ENCODE measurements at places on chromosomes 2 and 18. TPM values are rescaled to one million over a fixed set of nuclear protein-coding genes. Genes with fewer than 3 reads are reported as not detected.

The MC5R gene
- polyA plus RNA-seq = not detected

- DNase-seq = peak; percentile 98
Measured at GRCh38 chr2:237413777-237414661, at the start of gene COL6A3. Gene COL6A3, minus strand, starts transcription at chr2:237414164. Its CDS starts 17,347 bp downstream, at chr2:237396817.

The DNER gene
- 2.0 TPM for polyA plus RNA-seq

The FAM124B gene
- polyA plus RNA-seq = 0.71 TPM

The HJURP gene
- 0.84 TPM for polyA plus RNA-seq

- DNase-seq = no peak
Measured at GRCh38 chr2:67839668-67840067, 223.1 kb downstream of the C1D start.

The HRH4 gene
- polyA plus RNA-seq = not detected

GRCh38 chr2:10039658-10040410, 3.5 kb upstream of the KLF11 start:
- DNase-seq = no peak

DNA sequence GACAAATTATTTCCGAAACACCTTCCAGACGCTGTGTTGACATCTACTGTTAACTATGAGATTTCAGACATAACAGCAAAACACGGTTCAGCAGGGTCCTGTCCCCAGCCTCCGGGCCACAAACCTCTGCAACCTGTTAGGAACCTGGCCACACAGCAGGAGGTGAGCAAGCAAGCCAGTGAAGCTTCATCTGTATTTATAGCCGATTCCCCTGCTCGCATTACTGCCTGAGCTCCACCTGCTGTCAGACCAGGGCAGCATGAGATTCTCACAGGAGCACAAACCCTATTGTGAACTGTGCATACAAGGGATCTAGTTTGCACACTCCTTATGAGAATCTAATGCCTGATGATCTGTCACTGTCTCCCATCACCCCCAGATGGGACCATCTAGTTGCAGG, 31.1 kb downstream of the NDUFA10 start:
- DNase-seq = no peak

GRCh38 chr18:30192216-30192615, 850.3 kb downstream of the DSC3 start:
- DNase-seq = no peak

The CCDC141 gene
- 3.5 TPM for polyA plus RNA-seq

DNA sequence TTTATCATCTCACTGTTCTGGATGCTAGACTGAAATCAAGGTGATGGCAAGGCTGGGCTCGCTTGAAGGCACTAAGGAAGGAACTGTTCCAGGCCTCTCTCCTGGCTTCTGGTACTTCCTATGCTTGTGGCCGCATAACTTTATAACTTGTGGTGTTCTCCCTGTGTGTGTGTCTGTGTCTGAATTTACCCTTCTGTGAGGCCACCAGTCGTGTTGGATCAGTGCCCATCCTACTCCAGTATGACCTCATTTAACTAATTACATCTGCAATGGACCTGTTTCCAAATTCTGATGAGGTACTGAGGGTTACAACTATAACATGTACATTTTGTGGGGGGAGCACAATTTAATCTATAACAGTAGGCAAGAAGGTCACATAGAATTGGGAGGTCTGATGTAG, 41.6 kb downstream of the LYPD6B start:
- no peak for DNase-seq

DNA sequence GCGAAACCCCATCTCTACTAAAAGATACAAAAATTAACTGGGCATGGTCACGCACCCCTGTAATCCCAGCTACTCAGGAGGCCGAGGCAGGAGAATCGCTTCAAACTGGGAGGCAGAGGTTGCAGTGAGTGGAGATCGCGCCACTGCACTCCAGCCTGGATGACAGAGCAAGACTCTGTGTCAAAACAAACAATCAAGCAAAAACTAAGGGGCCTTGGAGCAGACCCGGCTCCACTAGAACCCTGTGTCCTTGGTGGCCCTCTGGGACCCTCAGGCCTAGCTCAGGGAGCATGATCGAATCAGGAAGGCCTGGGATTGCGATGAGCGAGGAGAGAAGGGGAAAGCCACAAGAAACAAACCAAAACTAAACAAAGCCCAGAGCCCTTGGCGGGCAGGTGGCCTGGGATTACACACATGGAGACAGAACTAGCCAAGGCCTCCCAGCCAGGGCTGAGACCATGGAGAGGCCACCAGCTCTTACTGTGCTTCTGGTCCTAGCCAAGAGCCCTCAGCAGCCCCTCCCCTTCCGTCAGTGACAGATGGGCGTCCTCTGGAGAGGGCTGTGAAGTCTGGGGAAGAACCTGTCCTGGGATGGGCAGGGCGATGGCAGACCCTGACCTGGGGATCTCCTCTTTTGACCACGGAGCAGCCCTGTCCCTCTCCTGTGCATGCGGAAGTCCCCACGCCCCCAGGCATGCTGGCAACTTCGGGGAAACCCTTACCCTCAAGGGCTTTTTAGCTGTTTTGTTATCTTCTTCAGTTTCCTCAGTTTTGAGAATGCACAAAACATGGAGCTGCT, 27.4 kb upstream of the CATIP start:
- DNase-seq = no peak

- DNase-seq = peak; percentile 16
Measured at GRCh38 chr2:118089139-118089800, 999 bp downstream of the INSIG2 start.

GRCh38 chr18:22172594-22173049, 3.2 kb downstream of the GATA6 start:
- peak; percentile 56 for DNase-seq

The MC4R gene
- polyA plus RNA-seq = not detected

- DNase-seq = peak; percentile 16
Measured at GRCh38 chr2:181008407-181008806, 28.0 kb downstream of the UBE2E3 start.

GRCh38 chr2:239966029-239966852, 58.9 kb downstream of the NDUFA10 start:
- DNase-seq = no peak

The TNFRSF11A gene
- polyA plus RNA-seq = 1.0 TPM

DNA sequence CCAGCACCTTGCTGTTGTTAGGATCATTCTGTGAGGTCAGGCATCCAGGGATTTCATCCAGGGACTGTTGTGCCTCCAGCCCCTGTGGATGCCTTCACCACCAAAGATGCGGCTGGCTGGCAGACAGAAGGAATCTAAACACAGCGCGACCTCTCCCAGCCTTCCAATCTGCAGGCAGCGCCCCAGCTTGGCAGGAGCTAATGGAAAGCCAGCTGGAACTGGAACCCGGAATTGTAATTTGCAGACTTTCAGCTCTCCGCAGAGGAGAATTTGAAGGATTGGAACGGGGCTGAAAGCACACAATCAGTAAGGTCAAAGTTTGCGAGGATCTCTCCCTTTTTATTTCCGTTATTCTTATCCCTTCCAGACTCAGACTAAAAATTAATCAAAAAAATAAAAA, 127.8 kb downstream of the TRIB2 start:
- DNase-seq = peak; percentile 89

The DOK6 gene
- polyA plus RNA-seq = 0.61 TPM

GRCh38 chr2:12451726-12452125, 265.0 kb upstream of the TRIB2 start:
- DNase-seq = peak; percentile 17

GRCh38 chr2:20755132-20755800, 67.6 kb downstream of the LDAH start:
- DNase-seq = no peak

DNA sequence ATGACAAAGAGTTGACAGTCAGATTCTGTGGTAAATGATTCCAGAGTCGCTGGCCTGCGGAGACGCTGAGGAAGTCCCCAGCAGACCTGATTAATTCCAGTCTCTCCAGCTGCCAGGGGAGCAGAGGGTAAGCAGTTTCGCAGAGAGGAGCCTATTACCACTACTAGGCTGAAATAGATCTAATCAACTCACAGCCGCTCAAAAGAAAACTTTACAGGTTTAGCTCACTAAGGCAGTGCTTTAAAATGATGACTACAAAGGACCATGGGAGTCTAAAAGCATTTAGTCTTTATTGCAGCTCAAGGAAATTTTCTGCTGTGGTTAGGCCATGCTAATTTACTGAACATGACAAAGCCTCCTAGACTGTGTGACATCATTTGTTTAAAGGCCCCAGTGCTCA, 445.6 kb upstream of the POU3F3 start:
- DNase-seq = no peak

The ARHGEF33 gene
- 0.23 TPM for polyA plus RNA-seq

The ALK gene
- 0.10 TPM for polyA plus RNA-seq

The RGPD3 gene
- 0.14 TPM for polyA plus RNA-seq

The TMEM163 gene
- 25.0 TPM for polyA plus RNA-seq

DNA sequence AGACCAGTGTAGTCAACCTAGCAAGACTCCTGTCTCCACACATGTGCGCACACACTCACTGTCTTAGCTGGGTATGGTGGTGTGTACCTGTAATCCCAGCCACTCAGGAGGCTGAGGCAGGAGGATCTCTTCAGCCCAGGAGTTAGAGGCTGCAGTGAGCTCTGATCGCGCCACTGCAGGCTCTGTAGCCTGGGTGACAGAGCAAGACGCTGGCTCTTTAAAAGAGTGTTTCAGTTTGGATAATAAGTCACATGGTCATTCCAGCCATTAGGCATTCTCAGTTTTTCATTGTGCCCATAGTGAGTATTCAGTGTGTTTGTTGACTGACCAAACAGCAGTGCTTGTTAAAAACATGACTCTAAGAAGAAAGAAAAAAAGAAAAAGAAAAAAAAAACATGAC, 31.0 kb downstream of the RAB10 start:
- DNase-seq = no peak

DNA sequence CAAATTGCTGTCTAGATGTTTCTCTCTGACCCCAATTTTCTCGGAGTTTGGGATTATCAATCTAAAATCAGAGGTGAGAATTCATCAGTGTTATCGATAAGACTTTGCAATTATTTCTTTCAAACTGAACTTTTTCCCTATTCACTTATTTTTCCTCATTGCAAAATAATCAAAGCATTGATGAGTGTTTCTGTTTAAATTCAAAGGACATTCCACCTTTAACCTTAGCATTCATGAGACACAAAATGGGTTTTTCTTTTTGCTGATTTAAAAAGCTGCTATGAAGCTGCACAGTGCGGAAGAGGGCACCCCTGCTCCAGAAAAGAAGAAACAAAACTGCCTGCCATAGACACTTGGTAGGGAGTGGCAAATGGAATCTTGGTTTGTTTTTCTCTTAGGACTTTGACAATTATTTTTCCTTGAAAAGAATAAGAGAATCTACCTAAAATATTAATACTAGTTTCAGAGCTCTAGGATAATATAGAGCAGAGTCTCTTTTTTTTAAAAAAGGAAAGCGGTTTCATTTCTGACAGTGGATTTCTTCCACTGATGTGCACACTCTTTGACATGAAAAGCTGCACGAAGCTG, 203.4 kb downstream of the TGIF1 start:
- DNase-seq = no peak

The CNTNAP5 gene
- not detected for polyA plus RNA-seq

GRCh38 chr2:228197504-228197903, 16.0 kb upstream of the SPHKAP start:
- peak; percentile 6 for DNase-seq

- no peak for DNase-seq
Measured at GRCh38 chr2:68835621-68836020, 35.6 kb downstream of the BMP10 start.

The CFC1 gene
- polyA plus RNA-seq = 1.3 TPM

- no peak for DNase-seq
Measured at GRCh38 chr2:33321236-33321771, 155.1 kb upstream of the RASGRP3 start.

The ITGB6 gene
- polyA plus RNA-seq = 35.1 TPM

The PRSS56 gene
- not detected for polyA plus RNA-seq

GRCh38 chr18:12589448-12589847, 68.5 kb downstream of the SPIRE1 start:
- no peak for DNase-seq

GRCh38 chr2:38093527-38094165, 17.7 kb upstream of the CYP1B1 start:
- DNase-seq = no peak

GRCh38 chr2:26521913-26522180, 43.9 kb upstream of the OTOF start:
- DNase-seq = no peak

GRCh38 chr18:3645384-3646156, 195.6 kb downstream of the TGIF1 start:
- no peak for DNase-seq

DNA sequence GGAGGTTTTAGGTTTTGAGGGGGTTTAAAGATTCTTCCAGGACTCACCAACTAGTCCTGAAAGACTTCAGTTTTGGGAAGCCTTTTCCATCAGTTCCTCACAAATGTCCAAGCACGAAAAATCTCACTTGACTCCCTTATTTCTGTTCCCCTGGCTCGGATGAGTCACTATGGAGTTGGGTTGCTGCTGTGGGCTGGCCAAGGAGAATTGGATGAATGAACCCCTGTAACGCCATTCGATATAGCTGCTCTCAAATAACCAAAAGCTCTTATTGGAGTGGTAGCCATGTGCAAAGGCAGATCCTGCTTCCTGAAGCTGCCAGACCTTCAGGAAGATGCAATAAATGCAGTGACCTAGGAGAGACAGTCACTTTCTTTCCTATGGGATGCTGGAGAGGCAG, 417.0 kb downstream of the ZNF521 start:
- no peak for DNase-seq

- DNase-seq = peak; percentile 41
Measured at GRCh38 chr2:134207589-134208209, 46.2 kb upstream of the MGAT5 start.

- DNase-seq = no peak
Measured at GRCh38 chr2:132519566-132519965, 103.0 kb downstream of the GPR39 start.

DNA sequence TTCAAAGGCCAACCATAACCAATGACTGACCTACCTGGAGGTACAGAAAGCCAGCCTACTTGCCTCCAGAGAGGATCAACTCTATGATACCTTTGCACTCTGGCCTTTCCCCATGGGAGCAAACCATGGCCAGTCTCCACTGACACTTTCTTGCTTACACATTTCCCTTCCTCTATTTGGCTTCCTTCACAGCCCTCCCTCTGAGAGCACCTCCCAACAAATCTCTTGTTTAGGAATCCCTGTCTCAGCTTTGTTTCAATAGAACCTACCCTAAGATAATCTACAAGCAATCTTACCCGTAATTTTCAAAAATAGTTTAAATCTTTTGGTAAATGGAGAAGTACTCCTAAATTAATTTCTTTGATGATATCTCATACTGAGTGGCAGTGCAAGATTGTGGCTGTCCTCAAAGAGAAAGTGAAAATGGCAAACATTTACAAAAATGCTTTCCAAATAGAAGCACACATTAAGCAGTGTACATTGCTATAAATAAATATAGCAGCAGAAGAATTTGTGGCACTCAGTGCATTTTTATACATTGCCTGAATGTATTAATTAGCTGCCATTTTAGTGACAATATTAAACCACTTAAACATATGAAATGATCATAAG, 140.6 kb downstream of the CCDC148 start:
- DNase-seq = peak; percentile 56

The SP140L gene
- 15.8 TPM for polyA plus RNA-seq
